Occipital lobe (tissue), 3 donors: ENCODE measurements at places on chromosomes 6 and 20. TPM values are rescaled to one million over a fixed set of nuclear protein-coding genes. Genes with fewer than 3 reads are reported as not detected.

GRCh38 chr20:56430461-56430860, 18.4 kb downstream of the CASS4 start:
- DNase-seq, result no peak

DNA sequence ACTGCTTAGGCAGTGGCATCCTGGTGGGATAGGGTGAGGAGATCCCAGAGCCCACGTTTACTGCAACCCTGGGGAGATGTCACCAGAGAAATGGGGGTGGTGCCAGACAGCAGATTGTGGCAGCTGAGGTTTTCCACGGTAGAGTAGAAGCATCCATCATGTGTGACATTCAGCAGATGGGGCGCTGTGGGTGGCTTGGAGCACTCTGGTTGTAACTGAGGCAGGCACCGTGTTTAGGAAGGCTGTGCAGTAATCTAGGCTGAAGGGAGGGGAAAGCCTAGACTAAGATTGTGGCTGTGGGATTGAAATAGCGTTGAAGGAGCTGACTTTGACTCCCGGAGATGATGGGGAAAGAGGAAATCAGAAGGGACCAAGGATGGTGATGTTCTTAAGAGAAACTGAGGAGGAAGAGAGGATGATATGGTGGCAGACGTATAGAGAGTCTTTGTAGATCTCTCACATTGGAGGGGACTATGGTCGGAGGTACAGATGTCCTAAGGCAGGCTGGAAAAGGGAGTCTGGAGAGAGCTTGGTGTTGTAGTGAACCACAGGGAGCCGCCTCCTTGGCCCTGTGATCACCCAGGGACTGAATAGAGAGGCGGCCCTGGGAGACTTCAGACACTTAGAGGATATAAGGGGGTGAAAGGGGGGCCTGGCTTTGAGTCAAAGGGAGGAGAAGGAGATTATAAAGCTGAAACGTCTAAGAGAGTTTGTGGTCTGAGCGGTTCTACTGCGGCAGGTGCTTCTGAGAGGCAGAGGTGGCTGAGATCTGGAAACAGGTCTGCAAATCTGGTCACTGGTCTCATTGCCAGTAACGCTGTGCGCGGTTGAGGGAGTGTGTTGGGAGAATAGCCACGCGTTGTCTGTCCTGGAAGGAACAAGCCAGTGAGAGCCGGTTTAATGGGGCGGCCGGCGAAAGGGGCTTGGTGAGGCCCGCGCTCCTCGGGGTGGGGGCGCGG, 792 bp upstream of the MICA start:
- DNase-seq, result no peak

GRCh38 chr20:2114127-2114959, 12.7 kb downstream of the STK35 start:
- no peak for DNase-seq

- DNase-seq, result no peak
Measured at GRCh38 chr6:91606148-91606901, 1019.5 kb upstream of the MAP3K7 start.

- DNase-seq, result no peak
Measured at GRCh38 chr6:158475344-158476302, 84.3 kb upstream of the TMEM181 start.

The ABHD16B gene
- not detected for total RNA-seq
